ENCODE measurements at places on chromosomes 6 and 20.

- no peak for DNase-seq
Measured at GRCh38 chr20:4972506-4973251, 28.6 kb downstream of the SLC23A2 start.

GRCh38 chr20:9203081-9203447 lies 134.2 kb downstream of the PLCB4 start:
- no peak for DNase-seq

GRCh38 chr6:14730654-14731053 lies 515.2 kb upstream of the JARID2 start:
- no peak for DNase-seq

- no peak for DNase-seq
Measured at GRCh38 chr20:61204206-61204605, 47.9 kb upstream of the CDH4 start.

GRCh38 chr6:29183594-29183993 lies 12.9 kb downstream of the OR2J2 start:
- DNase-seq: no peak

DNA sequence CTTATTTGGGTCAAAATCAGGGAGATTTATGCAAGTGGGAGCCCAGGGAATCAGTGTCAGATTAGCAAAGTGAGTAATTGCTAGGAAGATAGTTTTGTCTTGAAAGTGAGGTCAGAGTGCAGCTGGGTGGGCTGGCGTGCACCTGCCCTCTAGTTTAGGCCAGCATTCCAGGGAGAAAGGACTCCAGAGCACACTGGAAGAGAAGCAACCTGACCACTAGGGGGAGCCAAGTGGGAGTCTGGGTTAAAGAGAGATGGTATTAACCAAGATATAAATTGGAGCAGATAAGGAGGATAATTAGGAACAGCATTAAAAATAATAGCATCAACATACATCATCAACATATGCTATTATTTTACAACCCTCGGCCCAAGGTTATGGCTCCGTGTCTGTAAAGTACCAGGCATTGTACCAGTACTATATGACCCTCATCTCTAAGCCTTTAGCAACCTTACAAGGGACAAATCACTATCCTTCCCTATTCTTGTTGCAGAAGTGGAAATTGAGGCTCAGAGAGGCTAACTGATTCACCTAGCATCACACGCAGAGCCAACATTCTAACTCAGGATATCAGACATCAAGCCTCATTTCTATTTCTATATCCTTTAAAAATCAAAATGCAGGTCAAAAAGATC lies 57.8 kb downstream of the SLC2A10 start:
- peak; percentile 15 for DNase-seq

DNA sequence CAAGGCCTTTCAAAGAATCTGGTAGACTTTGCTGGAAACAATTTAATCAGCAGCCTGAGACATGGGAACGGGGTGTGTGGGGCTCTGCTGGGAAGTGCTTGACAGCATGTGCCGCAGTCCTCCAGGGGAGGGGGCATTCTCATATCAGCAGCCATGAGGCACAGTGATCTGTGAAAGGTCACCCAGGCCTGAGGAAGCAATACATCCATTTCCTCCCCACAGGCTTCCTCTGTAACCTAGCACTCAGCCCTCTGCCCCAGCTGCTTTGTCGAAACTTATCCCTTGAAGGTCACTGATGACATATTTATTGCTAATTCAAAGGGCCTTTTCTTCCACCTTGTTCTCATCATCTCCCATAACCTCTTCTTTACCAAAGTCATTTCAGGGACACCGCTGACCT lies 103.3 kb downstream of the TNFAIP3 start:
- DNase-seq: no peak

DNA sequence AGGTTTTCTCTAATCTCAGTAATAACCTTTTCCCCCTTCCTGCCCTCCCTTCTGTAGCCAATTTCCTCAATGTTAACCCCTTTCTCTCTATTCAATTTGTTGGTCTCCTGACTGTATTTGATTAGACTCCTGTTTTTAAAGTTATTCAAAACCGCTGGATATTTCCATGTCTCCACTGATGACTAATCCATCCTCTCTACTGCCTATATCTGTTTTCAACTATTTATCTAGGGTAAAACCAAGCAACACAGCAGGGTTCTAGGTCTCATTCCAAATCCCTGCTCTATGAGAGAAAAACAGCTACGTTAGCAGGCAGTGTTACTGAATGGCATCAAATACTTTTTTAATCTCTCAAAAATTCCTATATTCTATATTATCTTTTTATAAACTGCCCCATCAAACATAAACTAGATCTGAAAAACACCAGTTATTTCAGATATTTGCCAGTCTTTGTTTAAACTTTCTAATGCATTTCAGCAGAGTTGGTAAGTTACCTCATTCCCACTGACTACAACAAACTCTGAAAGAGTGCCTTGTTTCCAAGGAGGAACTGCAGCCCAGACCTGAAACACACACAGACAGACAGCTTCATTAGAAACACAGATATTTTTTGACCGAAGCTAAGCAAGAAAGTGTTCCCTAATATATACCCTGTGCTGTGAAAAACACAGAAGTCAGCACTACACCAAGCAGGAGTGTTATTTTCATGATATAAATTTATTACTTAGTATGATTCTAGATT lies 8.2 kb downstream of the RTN4IP1 start:
- no peak for DNase-seq

- DNase-seq: no peak
Measured at GRCh38 chr6:52359403-52359802, 2.5 kb upstream of the PAQR8 start.

DNA sequence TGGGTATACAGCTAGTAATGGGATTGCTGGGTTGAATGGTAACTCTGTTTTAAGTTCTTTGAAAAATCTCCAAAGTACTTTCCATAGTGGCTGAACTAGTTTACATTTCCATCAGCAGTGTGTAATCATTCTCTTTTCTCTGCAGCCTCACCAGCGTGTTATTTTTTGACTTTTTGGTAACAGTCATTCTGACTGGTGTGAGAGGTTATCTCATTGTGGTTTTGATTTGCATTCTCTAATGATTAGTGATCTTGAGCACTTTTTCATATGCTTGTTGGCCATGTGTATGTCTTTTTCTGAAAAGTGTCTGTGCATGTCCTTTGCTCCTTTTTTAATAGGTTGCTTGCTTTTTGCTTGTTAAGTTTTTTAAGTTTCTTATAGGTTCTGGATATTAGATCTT lies 194.2 kb upstream of the PHACTR1 start:
- DNase-seq: no peak

GRCh38 chr6:63862486-63863198 lies 227.0 kb downstream of the PHF3 start:
- DNase-seq: no peak

DNA sequence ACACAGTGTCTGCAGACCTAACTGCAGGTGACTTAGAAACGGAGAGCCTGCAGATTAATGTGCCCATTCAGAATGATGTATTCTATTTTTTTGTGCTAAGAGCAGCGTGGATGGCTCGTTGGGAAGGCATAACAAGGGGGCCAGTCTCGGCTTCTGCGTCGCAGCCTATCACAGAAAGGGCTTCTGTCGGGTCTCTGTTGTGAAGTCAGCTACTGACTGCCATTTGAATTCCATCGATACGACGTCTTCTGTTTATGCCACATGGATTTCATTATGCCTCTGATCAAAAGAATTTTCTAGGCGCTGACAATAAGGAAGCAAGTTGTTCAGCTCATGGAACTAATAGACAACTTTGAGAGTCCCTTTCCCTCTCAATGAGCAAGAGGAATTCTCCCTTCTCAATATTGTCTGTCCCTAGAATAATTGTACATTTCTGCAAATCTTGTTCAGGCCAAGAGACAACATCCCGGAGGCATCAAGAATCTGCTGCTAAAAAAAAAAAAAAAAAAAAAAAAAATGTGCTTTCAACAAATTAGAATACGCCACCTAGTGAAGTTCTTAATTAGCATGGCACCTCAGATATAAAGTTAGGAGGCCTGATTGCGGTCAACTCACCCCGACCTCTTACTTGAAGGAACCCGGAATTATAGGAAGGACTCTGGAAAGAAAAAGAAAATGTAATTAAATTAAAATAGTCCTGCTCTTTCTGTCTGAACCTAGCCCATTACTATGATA lies 223.9 kb downstream of the TSHZ2 start:
- DNase-seq: no peak

DNA sequence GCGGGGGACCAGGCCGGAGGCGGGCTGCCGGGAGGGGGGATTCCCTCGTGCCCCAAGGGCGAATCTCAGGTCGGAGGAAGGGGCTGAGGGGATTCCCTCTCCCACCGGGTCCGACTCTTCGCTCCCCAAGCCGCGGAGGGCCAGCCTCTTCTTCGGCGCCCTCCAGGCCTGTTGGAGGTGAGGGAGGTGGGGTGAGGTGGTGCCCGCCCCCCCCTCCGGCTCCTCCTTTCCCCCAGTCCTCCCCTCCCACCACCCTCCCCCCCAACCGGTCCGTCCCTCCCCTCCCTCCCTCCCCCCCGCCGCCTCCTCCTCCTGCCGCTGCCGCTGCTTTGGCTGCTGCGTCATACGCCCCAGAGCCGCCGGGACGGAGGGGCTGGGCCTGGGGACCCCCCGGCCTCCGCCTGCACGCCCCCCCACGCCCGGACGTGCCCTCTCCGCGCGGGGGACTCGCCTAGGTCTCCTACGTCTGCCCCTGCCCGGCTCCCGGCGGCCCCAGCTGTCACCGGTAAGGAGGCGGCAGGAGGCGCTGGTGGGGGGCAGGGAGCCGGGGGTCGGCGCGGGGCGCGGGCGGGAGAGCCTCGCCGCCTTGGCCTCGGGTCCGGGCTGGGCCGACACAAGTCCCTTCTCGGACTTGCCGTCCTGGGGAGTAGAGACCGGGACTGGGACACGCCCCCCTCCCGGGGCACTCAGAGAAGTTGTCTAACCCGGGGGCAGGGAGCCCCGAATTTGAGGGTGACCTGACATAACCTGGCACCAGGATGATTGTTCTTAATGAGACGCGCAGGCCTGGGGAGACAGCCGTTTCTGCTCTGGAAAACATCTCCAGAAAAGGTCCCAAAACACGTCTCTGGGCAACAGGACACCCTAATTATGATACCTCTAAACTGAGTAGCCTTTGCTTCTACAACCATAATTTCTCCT lies at the start of gene PHF1:
Gene PHF1 (plus strand): TSS at position 304 of the 921 bp plus-strand sequence. CDS start 1,250 bp downstream, outside the sequence.
- DNase-seq: no peak

DNA sequence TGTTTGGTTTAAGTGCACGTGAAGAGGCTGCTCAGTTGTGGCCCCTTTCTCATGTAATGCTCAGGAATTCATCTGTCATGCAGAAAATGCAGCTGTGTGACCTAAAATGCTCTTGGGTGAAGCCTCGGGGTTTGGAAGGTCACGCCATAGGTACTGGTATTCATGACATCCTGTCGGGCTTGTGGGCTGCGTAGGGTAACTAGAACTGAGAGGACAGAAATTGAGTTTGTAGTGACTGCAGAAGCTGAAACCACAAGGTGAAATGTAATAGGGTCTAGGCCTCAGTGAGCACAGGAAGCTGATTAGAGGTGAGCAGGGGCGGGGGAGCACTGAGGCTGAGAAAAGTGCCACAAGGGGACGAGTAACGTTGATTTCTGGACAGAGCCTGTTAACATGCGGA lies 128.8 kb downstream of the SOBP start:
- DNase-seq: no peak

GRCh38 chr20:60255415-60255814 lies 297.2 kb downstream of the CDH26 start:
- DNase-seq: no peak

DNA sequence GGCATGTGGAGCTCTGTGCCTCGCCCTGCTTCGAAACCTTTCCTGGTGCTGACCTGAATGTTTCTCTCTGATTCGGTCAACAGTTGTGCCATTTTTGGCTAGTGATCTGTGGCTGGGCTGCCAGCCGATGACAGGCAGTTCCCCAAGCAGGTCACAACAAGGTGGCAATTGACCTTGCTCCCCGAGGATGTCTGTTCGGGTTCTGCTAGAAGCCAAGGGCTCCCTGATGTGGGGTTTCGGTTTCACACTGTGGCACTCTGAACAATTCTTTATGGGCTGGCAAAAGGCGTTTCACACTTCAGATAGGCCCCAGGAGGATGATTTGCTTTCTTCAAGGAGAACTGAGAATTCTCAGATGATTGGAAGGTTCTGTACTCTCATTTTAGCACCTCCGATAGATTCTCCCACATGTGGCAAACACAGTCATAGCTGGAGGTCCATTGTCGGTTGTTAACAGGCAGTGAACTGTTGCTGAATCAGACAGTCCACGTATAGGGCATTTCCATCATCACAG lies 135.6 kb downstream of the SLC24A3 start:
- DNase-seq: no peak

GRCh38 chr6:17930321-17930993 lies 57.0 kb downstream of the KIF13A start:
- DNase-seq: no peak

- DNase-seq: no peak
Measured at GRCh38 chr6:148142821-148143220, 199.8 kb upstream of the SASH1 start.

GRCh38 chr20:61755971-61756845 lies 309.5 kb downstream of the TAF4 start:
- no peak for DNase-seq

DNA sequence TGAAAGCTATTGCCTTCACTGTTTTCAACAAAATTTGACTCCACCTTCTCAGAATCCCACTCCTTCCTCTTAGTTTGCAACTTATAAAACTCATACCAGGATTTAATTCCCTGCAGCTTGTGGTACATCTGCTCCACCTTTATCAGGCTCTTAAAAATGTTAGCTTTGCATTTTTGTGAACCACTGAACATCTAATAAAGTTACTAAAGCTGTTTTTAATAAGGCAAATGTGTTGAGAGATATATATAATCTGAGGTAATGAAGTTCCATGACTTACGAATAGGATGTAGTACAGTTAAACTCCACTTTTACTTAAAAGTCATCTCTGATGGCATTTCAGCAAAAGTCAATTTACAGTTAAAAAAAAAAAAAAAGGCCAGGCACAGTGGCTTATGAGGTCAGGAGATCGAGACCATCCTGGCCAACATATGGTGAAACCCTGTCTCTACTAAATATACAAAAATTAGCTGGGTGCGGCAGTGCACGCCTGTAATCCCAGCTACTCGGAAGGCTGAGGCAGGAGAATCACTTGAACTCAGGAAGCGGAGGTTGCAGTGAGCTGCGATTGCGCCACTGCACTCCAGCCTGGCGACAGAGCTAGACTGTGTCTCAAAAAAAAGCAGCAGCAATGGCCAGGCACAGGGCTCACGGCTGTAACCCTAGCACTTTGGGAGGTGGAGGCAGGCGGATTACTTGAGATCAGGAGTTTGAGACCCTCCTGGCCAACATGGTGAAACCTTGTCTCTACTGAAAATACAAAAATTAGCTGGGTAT lies 106.2 kb downstream of the KIF13A start:
- DNase-seq: peak; percentile 77

- no peak for DNase-seq
Measured at GRCh38 chr20:50659975-50660670, 31.2 kb downstream of the RIPOR3 start.

DNA sequence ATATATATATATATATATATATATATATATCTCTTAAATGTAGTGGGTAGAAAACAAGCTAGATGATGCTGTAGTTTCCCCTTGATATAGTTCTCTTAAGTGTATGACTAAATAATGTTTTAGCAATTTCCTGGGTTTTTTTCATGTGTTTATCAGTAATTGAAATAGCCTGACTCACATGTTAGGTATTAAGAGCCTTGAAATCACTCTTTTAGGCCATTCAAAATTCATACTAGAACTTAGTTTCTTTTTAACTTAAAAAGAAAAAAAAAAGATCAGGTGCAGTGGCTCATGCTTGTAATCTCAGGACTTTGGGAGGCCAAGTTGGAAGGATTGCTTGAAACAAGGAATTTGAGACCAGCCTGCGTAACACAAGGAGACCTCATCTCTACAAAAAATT lies 44.1 kb downstream of the NKX2-4 start:
- no peak for DNase-seq

- no peak for DNase-seq
Measured at GRCh38 chr6:134850721-134851305, 99.1 kb downstream of the ALDH8A1 start.

GRCh38 chr6:29984992-29985391 lies 42.7 kb downstream of the HLA-A start:
- DNase-seq: no peak
